GDM1 (cell line): ENCODE measurements at places on chromosomes 7 and 10.
A peak's percentile ranks its signal among the peaks of the same experiment; 100 is the strongest.

- no peak for DNase-seq
Measured at GRCh38 chr7:5638994-5639393, 142.5 kb downstream of the RNF216 start.

GRCh38 chr7:157378390-157378789, 41.6 kb downstream of the DNAJB6 start:
- no peak for DNase-seq

DNA sequence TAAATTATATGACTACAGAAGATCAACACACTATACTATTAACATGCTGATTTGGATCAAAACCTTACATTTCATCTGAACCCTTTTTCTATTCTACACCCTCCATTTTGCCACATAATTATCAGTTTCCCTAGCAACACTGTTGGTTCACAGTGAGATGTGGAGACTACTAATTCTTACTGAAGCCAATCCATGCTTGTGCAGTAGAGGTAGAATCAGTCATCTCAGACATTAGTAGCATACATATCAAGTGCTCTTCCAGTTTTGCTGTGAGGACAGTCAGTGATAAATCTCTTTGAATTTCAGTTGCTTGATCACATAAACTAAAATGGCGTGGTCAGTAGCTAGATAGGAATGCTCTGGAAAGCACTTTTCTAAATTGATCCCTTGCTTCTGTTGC, 70.3 kb downstream of the PON1 start:
- no peak for DNase-seq

GRCh38 chr7:47627580-47628283, 45.8 kb upstream of the TNS3 start:
- no peak for DNase-seq

- DNase-seq, result peak; percentile 44
Measured at GRCh38 chr10:103967448-103968071, 620 bp downstream of the SLK start.

GRCh38 chr10:3213208-3213607, 40.6 kb upstream of the PITRM1 start:
- no peak for DNase-seq

DNA sequence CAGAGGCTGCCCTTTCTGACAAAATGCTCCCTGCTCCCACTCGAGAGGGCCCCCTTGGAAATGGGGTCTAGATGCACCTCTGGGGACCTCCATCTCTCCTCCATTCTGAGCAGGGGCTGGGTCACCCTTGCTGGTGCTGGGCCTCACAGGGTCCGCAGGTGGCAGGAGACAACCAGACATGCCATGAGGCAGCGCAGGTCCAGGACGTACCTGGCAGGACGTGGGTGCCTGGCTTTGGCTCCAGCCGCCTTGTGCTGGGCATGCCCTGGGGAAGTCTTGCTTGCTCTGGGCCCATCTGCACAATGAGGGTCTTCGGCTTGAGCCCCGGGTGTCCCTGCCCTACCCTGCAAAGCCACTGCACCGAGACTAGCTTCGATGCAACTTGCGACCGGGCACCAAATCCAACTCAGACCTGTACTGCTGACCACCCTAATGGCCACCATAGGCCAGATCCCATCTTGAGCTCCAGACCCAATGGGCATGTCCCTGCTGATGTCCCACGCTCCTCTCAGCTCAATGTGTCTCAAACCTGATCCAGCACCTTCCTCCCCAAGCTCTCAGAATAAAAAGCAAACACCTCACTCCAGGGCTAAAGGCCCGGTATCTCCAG, 107.0 kb downstream of the FAM53B start:
- DNase-seq, result no peak

GRCh38 chr7:34390103-34390502, 267.9 kb upstream of the NPSR1 start:
- DNase-seq, result no peak

GRCh38 chr10:79347894-79348639, 798 bp downstream of the PPIF start:
- peak; percentile 24 for DNase-seq

DNA sequence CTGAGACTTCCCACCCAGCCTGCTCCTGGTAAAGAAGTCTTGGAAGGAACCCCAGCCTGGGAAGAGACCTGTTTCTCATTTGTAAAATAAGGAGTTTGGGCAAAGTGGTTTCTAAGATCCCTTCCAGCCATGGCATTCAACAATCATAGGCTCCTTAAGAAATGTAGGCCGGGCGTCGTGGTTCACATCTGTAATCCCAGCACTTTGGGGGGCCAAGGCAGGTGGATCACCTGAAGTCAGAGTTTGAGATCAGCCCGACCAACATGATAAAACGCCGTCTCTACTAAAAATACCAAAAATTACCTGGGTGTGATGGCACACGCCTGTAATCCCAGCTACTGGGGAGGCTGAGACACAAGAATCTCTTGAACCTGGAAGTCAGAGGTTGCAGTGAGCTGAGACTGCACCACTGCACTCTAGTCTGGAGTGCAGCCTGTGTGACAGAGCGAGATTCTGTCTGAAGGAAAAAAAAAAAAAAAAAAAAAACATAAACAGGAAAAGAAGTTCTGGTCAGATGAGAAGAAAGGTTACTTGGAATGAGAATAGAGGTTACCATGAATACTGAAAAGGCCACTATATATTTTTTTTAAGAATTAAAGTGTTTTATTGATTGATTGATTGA, 15.9 kb downstream of the DLG5 start:
- DNase-seq, result no peak

- peak; percentile 22 for DNase-seq
Measured at GRCh38 chr10:124719213-124719851, 24.8 kb downstream of the FAM53B start.

DNA sequence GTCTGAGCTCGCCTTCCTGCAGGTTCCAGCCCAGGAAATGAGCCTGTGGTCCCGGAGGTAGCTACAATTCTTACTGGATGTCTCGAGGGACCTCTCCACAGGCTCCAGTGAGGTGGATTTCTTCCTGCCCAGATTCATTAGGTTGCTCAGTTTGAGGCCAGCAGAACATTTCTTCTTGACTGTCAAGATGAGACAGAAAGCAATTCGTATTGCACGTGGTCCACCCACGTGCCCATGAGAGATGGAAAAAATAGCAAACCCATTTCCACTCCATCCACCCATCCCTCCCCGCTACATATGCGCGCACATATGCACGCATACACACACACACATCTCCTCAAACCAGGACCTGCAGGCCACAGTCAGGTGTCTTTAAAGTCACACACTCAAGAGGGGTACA, 68.7 kb downstream of the VWA2 start:
- DNase-seq, result no peak

DNA sequence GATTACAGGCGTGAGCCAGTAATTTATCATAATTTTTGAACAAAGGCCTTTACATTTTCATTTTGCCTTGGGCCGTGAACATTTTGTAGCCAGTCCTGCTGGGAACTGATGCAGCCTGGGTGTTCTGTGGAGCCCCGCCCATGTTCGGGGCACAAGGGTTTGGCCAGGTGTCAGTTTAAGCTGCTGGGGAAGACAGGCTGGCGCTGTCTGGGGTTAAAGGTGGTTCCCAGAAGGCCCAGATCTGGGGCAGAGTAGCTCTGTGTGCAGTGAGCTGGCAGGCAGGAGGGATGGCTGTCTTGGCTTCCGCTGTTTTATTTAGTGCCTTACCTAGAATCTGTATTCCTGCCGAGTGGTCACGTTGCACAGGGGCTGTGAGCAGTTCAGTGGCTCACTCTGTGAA, 50.2 kb downstream of the DOCK1 start:
- no peak for DNase-seq

- DNase-seq, result peak; percentile 76
Measured at GRCh38 chr10:98619446-98619845, 172.7 kb upstream of the HPS1 start.

DNA sequence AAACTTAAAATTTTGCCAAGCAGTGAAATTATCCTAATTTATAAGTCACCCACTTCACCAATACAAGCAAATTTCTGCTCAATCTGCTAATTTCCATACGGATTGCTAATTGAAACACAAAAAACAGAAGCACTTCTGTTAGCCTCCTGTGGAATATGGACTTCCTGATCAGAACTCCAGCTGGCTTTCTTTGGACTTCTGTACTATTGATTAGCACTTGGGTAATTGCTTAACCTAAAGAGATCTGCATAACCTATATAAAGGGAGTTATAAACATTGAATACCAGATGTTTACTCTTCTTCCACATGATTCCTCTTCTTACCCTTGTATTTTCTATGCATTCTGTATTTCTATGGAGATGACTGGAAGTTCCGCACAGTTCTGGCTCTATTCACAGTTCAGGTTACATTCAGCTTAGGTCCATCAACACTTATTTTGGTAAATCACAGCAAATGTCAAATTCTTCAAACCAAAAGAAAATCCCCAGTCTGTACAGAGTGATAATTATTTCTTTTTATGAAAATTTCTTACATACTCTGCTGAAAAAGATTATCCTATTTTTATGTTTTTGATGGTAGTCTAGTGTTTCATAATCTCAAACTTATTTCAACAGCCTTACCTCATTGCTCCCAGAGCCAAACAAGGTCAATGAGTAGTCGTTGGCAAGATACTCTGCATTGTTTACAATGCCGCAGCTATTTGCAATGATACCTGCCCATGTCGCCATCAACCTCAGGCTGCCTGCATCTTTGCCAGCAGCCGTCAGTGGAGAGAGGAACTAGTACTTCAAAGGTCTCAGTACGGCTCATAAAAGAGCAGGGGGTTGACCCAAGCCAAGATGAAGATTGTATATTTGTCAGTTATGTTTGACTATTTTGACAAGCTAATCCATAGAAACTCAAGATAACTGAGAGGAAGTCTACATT, 225.6 kb downstream of the AHR start:
- DNase-seq, result no peak

- no peak for DNase-seq
Measured at GRCh38 chr10:93267521-93267920, 193.8 kb downstream of the CYP26A1 start.

- no peak for DNase-seq
Measured at GRCh38 chr10:127117125-127117524, 79.3 kb downstream of the INSYN2A start.

DNA sequence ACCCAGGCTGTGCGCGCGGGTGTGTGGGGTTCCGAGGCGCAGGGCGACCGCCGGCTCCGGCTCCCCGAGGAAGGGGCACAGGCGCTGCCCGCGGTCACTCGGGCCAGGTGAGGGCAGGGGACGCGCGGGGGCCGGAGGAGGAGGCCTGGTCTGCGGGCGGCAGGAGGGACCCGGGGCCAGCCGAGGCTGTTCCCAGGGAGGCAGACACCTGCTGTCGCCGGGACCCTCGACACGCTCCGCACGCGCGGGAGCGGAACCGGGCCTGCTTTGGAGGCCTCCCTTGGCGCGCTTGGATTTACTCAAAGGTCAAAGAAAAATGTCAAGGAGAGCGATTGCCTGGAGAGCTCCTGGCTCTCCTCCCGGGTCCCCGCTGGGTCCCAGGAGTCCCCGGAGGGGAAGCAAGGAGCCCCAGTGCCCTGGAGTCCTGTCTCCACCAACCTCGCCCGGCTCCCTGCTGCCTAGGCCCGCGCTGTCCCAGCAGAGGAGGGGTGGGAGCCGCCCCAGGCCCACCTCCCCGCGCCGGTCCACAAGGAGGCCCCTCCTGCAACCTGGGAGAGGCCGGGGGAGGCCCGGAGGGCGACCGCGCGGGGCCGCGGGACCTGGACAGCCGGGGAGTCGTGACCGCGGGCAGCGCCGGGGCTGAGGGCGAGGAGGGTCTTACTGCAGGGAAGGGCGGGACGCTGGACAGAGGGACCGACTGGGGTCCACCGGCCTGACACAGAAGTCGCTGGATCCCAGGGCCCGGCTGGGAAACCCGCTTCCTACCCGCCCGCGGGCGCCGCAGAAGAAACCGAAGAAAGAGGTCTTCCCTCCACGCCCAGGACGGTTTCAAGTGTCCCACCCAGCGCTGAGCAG, 348.9 kb downstream of the DNAJB6 start:
- no peak for DNase-seq

DNA sequence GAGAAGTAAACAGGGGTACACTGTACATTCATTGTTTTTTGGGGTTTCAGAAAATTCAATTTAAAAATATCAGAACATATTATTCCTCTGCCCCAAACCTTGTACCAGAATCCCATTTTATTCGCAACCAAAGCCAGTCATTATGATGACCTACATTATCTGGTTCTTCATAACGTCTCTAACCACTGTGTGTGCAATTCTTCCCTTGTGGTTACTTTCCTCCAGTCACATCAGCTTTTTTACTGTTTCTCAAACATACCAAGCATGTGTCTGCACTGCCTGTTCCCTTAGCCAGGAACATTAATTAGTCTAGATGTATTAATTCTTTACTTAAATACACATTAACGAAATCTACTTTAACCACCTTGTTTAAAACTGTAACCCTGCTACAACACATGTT, 64.8 kb downstream of the THSD7A start:
- DNase-seq, result no peak

DNA sequence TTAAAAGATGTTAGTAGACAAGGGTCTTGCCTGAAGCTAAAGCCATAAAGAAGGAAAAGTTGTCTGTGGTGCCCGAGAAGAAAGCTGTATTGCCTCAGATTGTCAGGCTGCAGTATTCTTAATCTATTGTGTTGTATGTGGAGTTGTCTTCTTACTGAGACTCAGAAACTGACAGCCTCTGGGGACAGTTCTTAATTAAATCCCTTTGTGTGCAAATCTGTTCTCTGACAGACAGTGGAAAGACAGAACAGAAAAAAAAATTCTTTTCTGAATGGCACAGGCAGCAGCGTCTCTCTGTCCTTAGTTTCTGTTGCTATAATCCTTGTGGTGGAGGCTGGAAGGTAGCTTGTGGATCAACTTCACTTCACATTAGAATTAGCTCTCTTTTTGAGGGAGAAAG, 16.8 kb downstream of the VWC2 start:
- no peak for DNase-seq

- no peak for DNase-seq
Measured at GRCh38 chr7:53350241-53350640, 314.8 kb downstream of the POM121L12 start.

DNA sequence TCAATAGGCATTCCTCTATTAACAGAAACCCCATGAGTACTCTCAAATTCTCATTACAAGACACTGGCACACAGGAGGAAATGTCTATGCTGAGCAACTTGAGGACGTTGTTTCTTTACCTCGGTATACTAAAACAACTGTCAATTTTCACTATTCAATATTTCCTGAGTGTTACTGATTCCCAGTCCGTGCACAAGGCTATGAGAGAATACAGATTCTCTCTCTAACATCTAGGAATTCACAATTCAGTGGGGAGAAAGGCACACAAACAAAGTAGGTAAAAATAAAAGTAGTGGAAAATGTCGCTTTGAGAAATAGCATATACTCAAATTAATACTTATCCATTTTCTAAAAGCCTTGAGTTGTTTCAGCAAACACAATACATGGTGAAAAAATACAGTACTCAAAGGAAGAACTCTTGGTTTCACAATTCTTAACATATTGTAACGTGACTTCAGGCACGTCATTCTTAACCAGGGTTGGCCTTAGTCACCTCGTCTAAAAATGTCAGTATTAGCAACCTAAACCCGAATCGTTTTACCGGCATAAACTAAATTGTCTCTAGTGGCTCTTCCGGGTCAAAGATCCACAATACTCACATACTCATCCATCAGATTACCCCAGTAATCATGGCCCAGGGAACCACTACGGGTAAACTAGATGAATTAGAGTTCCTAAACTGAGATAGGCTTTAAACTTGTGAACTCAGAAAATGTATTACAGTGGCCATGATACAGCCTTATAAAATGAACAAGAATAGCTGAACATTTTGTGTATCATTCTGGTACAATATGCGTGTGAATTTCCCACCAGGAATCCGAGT, 1.5 kb downstream of the IPMK start:
- no peak for DNase-seq

GRCh38 chr7:129053938-129054437, 923 bp downstream of the TNPO3 start:
- no peak for DNase-seq
